ENCODE measurements at places on chromosomes 4 and X. TPM values are rescaled to one million over a fixed set of nuclear protein-coding genes. Genes with fewer than 3 reads are reported as not detected.

Gene TLR10
- not detected for total RNA-seq

Gene CXCL6
- total RNA-seq = not detected

Gene HTATSF1
- 27.8 TPM for total RNA-seq

Gene CRMP1
- 4.4 TPM for total RNA-seq

Gene ZMAT1
- total RNA-seq = not detected

Gene CSN1S1
- not detected for total RNA-seq

GRCh38 chr4:154732669-154733068 is 11.1 kb upstream of the LRAT start:
- DNase-seq = no peak
- no peaks in the 10 kb centered on the region for H3K27me3 ChIP-seq
- no peak overlapping the region for H3K27ac ChIP-seq
- H3K4me1 ChIP-seq = no peaks in the 10 kb centered on the region
- H3K36me3 ChIP-seq = no peaks in the 10 kb centered on the region

GRCh38 chrX:112851161-112851779 is 10.6 kb upstream of the AMOT start:
- no peaks in the 10 kb centered on the region for H3K36me3 ChIP-seq
- H3K4me1 ChIP-seq = no peaks in the 10 kb centered on the region
- no peak overlapping the region for H3K4me3 ChIP-seq
- H3K27me3 ChIP-seq = peaks cover 9% of the 10 kb centered on the region

DNA sequence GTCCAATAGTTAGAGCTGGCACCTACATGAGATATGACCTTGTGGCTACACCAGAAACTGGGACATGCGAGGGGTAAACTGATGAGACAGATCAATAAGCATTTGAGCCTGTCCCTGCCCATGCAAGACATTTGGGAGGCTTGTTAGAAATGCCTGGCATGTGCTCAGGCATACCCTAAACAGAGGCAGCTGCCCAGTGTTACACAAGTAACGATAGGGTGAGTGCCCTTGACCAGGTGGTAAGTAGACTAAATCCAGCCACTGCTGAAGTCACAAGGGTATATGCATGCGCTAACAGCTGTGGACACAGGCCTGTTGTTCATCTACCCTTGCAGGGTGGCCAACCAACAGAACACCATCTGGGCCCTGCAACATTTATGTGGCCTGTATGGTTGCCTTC is 56.1 kb upstream of the CCDC149 start:
- no peak overlapping the region for H3K4me3 ChIP-seq
- H3K4me1 ChIP-seq = no peaks in the 10 kb centered on the region
- peaks cover 2% of the 10 kb centered on the region for H3K27me3 ChIP-seq
- no peak overlapping the region for H3K27ac ChIP-seq
- H3K36me3 ChIP-seq = no peaks in the 10 kb centered on the region

DNA sequence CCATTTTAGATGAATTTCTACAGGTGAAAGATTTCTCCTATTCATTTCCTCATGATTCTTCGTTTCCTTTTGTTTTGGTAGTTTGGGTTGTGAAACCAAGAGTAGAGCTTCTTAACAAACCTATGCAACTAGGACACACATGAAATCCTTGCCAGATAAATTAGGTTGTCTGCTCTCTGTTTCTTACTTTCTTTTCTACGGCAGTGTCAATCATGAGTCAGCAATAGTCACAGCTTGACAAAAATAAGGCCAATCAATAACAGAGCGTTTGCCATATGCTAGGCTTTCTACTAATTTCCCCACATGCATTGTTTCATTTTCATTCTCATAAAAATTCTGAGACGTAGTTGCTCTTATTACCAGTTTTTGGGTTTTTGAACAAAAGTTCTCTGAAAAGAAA is 20.3 kb downstream of the CLRN2 start:
- no peaks in the 10 kb centered on the region for H3K27me3 ChIP-seq
- H3K4me1 ChIP-seq = no peaks in the 10 kb centered on the region
- H3K36me3 ChIP-seq = no peaks in the 10 kb centered on the region
- no peak for DNase-seq

DNA sequence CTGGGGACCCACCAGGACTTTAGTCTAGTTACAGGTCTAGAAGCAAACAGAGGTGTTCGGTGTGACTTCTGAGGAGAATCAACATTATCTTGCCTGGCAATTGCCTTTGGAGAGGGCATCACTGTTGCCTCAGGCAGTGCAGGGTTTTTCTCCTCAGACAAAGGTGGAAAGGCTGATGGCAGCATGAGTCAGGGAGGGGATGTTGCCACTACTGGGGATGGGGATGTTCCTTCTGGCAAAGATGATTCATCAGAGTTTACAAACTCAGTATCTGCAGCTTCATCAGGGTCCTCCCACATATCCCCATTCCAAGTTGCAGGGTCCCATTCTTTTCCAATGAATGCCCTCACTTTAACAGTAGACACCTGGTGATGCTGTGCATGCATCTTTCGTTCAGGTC is 91.3 kb upstream of the GALNTL6 start:
- no peaks in the 10 kb centered on the region for H3K4me1 ChIP-seq
- H3K36me3 ChIP-seq = no peaks in the 10 kb centered on the region
- no peak for DNase-seq
- no peaks in the 10 kb centered on the region for H3K27me3 ChIP-seq
- H3K27ac ChIP-seq = no peak overlapping the region

DNA sequence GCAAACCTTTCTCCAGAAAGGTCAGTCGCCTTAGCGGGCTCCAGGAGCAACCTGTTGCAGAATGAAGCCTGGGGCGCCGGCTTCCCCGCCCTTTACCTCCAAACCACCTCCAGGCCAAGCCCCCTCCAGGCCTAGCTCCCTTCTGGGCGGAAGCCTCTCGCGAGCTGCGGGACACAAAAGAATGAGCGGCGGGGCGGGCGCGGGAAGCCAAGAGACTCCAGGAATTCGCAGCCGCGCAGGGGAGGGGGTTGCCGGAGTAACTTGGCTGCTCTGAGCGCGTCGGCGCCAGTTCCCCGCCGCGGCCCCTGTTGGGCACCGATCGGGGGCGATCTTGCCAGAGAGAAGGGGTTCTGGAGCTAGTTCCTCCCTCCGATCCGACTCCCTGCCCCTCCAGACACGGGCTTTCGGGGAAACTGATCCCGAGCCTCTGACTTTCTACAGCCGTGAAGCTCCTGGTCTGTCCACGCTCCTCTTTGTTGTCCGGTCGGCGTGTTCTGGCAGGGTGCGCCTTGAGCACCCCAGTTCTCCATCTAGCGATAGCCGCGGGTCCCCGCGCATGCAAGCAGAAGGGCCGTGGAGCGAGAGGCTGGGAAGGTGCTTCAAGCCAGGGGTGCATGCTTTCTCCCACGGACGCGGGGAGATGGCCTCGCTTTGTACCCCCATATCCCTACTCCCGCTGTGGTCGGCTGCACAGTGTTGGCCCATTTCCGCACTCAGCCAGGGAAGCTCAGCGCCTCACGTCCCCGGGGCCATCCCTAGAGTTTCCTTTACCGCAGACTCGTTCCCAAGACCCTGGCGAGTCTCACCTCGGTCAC is 1.2 kb downstream of the PROM1 start:
- peaks cover 3% of the 10 kb centered on the region for H3K4me1 ChIP-seq
- H3K27ac ChIP-seq = no peak overlapping the region
- H3K4me3 ChIP-seq = no peak overlapping the region

- H3K27me3 ChIP-seq = no peaks in the 10 kb centered on the region
- H3K4me3 ChIP-seq = no peak overlapping the region
- no peak for DNase-seq
Observed at GRCh38 chrX:123447506-123447905, 263.4 kb downstream of the GRIA3 start.

GRCh38 chr4:165788686-165789463 is 84.2 kb upstream of the TLL1 start:
- no peak for DNase-seq
- no peak overlapping the region for H3K4me3 ChIP-seq

- no peaks in the 10 kb centered on the region for H3K4me1 ChIP-seq
- H3K36me3 ChIP-seq = no peaks in the 10 kb centered on the region
- H3K27me3 ChIP-seq = no peaks in the 10 kb centered on the region
Observed at GRCh38 chrX:52138830-52139544, 45.7 kb upstream of the MAGED4 start.

DNA sequence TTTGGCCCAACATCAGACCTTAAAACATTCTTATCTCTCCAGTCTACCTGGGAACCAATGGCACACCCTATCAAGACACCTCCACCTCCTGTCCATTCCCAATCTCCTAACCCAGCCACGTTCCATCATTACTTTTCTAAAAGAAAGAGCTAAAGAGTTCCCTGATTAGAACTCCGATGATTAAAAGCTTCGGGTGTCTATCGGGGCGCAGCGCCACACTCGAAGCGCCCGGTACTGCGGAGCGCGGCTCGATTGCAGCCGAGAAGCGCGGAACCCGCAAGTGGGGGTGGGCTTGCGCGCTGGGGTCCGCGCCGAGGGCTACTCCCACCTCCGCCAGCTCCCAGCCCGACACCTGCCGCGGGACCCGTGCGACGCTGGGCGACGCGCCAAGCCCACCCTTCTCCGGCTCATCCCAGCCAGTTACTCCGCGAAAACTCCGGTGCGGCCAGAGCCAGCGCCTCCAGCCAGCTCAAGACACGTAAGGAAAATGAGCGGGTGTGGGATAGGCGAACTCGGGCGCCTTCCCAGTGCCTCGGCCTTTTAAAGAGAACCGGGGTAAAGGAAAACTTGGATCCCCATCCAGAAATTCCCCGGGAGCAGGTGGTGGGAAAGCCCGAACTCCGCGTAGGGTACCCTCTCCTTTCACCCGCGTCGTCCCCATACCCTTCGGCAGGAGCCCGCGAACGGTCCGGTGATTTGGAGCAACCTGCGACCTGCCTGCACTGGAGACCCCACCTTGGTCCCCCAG is 593 bp downstream of the NPY1R start:
- H3K36me3 ChIP-seq = no peaks in the 10 kb centered on the region
- no peaks in the 10 kb centered on the region for H3K4me1 ChIP-seq
- peaks cover 19% of the 10 kb centered on the region for H3K27me3 ChIP-seq
- H3K4me3 ChIP-seq = peak overlapping the region; percentile 46
- DNase-seq = no peak

GRCh38 chrX:116290359-116290758 is 119.8 kb downstream of the AGTR2 start:
- H3K4me3 ChIP-seq = no peak overlapping the region
- no peaks in the 10 kb centered on the region for H3K36me3 ChIP-seq
- no peak overlapping the region for H3K27ac ChIP-seq
- no peaks in the 10 kb centered on the region for H3K27me3 ChIP-seq
- no peaks in the 10 kb centered on the region for H3K4me1 ChIP-seq

DNA sequence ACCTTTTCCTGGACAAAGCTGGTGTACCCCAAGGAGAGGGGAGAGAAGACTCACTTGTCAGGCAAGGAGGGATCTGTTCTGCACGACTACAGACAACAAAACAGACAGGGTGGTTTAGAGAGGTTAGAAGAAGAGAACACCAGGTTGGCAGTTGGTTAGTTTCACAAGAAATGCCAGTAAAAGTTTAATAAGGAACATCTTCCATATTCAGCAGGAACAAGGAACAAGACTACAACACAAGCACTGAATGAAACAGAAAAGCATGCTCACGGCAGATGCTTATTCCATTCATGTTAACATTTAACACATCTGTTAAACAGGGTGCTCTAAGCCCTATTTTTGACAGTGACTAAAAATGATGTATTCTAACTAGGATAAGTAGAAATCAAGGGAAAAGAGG is 158.2 kb downstream of the WDFY3 start:
- H3K27ac ChIP-seq = no peak overlapping the region
- DNase-seq = no peak
- H3K4me1 ChIP-seq = no peaks in the 10 kb centered on the region
- peaks cover 4% of the 10 kb centered on the region for H3K36me3 ChIP-seq

GRCh38 chr4:9901257-9901656 is 119.8 kb downstream of the DRD5 start:
- no peaks in the 10 kb centered on the region for H3K36me3 ChIP-seq
- no peaks in the 10 kb centered on the region for H3K4me1 ChIP-seq
- no peaks in the 10 kb centered on the region for H3K27me3 ChIP-seq

- no peaks in the 10 kb centered on the region for H3K4me1 ChIP-seq
- no peak overlapping the region for H3K27ac ChIP-seq
- H3K27me3 ChIP-seq = no peaks in the 10 kb centered on the region
- no peak overlapping the region for H3K4me3 ChIP-seq
Observed at GRCh38 chr4:169909479-169909878, 116.7 kb downstream of the MFAP3L start.

DNA sequence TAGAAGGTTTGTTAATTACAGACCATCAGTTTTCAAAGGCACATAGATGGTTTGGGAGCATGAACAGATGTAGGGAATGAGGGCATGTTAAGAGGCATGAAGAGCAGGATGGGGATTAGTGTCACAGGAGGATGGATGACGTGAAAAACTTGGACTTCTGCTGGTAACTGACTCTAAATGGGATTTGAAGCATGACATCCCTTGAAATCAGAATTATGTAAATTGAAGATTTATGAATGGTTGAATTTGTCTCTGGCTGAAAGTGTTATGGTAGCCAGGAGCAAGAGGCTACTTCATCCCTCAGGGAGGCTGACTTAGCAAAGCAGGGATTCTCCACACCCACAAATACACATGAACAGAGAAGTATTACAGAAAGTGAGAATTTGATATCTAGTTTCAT is 454.6 kb downstream of the MAGEB5 start:
- H3K27me3 ChIP-seq = no peaks in the 10 kb centered on the region
- no peak overlapping the region for H3K4me3 ChIP-seq
- H3K27ac ChIP-seq = no peak overlapping the region
- H3K36me3 ChIP-seq = no peaks in the 10 kb centered on the region
- DNase-seq = no peak

GRCh38 chrX:67545893-67546495 is 2.2 kb downstream of the AR start:
- peak overlapping the region; percentile 38 for H3K4me3 ChIP-seq
- no peaks in the 10 kb centered on the region for H3K4me1 ChIP-seq
- H3K27me3 ChIP-seq = peaks cover 16% of the 10 kb centered on the region

DNA sequence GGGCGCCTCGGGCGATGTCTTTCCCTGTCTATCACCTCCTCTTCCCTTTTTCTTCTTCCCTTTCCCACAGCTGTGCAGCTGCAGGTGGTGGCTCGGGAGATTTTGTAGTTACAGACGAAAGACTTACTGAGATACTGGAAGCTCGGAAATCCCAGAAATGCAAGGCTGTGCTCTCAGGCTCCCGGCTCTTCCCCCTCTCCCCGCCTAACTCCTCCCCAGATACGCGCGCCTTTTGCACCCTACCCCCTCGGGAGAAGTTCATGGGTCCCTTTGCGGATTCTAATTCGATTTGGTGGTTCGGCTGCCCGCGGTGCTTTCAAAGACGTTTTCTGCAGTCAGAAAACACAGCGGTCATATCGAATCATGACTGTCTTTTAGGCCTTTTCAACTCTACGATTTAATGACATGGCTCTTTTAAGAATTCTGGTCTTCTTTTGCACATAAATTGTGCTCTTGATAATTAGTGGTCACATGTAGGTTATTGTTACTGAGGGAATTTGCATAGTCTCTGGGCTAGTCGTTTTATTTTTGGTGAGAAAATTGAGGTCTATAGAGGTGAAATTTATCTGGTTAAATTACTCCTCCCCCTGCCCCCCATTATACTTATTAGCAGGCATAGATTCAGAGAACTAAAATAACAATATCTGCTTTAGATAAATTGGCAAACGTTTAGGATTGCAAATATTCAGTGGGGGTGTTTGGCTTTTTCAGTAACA is 1.6 kb downstream of the SEPTIN11 start:
- DNase-seq = peak; percentile 52
- H3K36me3 ChIP-seq = peaks cover 2% of the 10 kb centered on the region
- H3K4me3 ChIP-seq = peak overlapping the region; percentile 57
- H3K27ac ChIP-seq = peak overlapping the region; percentile 74

GRCh38 chrX:153582896-153583295 is 16.0 kb downstream of the CCNQ start:
- H3K27me3 ChIP-seq = no peaks in the 10 kb centered on the region
- H3K4me1 ChIP-seq = no peaks in the 10 kb centered on the region
- H3K4me3 ChIP-seq = no peak overlapping the region
- DNase-seq = peak; percentile 37
- H3K27ac ChIP-seq = no peak overlapping the region

GRCh38 chr4:37383579-37384229 is 139.2 kb downstream of the NWD2 start:
- no peaks in the 10 kb centered on the region for H3K36me3 ChIP-seq
- no peaks in the 10 kb centered on the region for H3K27me3 ChIP-seq
- no peak overlapping the region for H3K27ac ChIP-seq
- no peak overlapping the region for H3K4me3 ChIP-seq
- no peaks in the 10 kb centered on the region for H3K4me1 ChIP-seq

All from IMR-90 (cell line).